ENCODE measurements at places on chromosomes 12 and 14.

DNA sequence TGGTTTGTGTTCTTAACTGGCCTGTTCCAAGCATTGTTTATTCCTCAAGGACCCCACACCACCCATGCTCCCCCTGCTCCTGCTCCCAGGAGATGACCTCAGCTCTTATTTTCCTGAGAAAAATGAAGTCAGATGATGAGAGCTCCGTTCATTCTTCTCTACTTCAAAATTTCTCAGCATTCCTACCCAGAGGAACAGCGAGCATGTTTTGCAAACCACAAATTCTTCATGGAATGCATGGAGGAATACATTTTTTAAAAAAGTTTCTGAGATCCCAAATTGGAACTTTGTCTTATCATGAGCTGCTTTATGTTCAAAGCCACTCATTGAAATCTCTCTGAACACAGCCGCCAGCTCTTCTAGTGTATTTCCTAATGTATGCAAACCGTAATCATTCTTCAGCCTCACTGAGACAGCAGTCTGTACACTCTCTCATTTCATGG is 44.9 kb downstream of the SYNE2 start:
- DNase-seq, result peak; percentile 79

DNA sequence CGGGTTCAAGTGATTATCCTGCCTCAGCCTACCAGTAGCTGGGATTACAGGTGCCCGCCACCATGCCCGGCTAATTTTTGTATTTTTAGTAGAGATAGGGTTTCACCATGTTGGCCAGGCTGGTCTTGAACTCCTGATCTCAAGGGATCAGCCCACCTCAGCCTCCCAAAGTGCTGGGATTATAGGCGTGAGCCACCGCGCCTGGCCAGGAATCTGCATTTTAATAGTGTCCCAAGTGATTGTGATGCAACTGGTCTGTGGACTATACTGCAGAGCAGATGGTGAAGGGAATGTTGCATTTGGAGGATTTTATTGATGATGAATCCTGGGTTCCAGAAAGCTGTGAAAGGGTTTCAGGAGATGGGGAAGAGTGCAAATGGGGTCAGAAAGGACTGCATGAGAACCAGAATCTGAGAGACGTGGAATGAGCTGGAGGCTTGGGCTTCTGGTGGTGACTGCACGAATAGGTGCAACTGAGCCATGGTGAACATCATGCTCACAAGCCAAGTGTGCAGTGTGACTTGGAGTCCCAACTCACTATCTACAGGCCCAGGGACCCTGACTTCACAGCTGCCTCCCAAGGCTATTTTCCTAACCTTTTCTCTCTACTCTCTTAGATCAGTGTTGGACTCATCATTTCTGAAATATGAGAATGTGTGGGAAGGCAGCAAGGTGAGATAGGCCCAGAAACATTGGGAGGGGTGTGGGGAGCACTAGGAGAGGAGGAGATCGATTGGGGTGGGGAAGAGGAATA is 4.5 kb downstream of the RPS26 start:
- DNase-seq, result no peak

DNA sequence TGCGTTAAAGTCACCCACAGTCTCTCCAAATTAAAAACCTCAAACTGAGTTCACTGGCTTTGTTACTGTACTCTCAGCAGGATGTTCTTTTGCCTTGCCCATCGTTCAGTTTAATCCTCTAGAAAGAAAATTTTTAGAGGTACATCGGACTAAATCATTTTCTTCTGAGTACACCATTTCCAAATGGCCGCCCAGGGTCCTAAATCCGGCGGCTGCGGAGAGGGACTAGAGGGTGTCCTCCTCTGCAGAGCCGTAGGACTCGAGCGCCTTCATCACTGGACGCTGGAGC is 1.4 kb downstream of the LIN7A start:
- DNase-seq, result peak; percentile 72

DNA sequence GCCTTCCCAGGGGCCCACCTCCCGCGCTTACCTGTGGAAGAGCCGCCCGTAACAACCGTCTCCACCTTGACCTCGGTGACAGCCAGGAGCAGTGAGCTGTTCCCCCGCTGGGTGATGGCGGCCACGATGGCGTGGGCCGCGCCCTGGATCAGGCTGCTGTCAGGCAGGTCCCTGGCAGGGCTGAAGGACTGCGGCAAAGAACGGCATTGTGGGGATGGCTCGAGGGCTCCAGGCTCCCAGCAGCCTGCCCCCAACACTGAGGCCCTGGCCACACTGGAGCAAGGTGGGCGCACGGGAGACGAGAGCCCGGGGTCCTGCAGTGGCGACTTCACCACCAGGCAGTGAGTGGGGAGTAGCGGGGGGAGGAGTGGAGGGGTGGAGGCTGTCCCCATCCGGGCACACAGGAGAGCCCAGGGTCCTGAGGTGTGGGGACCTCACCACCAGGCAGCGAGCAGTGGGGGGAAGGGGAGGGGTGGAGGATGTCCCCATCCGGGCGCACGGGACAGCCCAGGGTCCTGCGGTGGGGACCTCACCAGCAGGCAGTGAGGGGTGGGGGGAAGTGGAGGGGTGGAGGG is 25.0 kb downstream of the JAG2 start:
- DNase-seq, result no peak

DNA sequence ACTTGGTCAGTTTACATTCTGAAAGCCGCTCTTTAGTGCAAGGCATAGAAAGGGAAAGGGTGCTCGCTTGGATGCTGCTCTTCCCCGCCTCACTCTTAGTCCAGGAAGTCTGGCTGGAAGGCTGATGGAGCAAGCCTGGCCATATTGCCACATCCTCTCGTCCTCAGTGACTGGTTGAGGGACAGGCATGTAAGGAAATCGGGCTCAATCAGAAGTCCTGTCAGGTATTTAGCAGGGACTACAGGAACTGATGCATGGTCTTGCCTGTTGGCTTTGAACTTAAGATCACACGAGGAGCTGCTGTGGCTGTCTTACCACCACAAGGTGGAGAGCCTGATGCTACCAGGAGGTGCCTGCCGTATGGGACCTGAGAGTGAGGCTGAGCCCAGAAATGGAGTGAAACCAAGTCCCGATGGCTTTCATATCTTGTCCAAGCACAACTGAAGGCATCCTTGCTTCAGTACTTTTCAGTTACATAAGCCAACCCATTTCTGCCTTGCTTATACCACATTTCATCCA is 10.7 kb upstream of the C12orf75 start:
- no peak for DNase-seq

DNA sequence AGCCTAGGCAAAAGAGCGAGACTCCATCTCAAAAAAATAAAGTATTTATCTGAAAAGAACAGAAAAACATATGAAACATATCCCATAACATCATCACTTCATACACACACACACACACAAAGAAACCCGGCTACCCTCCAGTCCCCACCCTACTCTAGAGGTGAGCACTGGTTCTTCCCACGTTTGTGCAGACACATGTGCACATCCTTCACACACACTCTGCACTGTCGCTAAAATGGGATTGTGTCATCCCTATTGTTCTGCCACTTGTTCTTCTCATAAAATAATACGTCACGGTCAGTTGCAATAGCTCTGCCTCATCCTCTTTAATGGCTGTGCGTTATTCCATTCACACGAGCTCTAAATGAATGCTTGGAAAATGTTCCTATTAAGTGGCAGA is 85.9 kb upstream of the ANO2 start:
- no peak for DNase-seq

DNA sequence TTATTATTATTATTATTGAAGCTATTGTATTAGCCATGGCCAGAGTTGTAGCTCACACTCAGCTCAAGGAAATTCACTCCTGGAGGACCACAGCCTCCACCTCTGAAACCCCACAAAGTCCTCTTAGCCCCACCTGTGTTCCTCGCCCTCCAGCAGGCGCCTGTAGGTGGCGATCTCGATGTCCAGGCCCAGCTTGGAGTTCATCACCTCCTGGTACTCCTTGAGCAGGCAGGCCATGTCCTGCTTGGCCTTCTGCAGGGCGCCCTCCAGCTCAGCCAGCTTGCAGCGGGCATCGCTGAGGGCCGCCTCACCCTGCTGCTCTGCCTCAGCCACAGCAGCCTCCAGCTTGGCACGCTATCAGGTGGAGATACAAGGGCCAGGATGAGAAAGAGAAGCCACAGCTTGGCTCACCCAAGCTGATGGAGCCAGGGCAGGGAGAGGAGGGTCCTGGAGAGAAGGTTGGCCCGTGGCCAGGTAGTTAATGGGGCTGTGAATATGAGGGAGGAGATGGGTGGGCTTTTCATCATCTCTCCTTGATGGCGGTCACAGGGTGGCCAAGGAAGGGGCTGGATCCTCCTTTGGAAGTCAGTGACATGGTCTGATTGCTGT is 5.1 kb downstream of the KRT85 start:
- DNase-seq, result no peak

GRCh38 chr14:69151458-69152180 is 1.3 kb downstream of the DCAF5 start:
- peak; percentile 82 for DNase-seq

DNA sequence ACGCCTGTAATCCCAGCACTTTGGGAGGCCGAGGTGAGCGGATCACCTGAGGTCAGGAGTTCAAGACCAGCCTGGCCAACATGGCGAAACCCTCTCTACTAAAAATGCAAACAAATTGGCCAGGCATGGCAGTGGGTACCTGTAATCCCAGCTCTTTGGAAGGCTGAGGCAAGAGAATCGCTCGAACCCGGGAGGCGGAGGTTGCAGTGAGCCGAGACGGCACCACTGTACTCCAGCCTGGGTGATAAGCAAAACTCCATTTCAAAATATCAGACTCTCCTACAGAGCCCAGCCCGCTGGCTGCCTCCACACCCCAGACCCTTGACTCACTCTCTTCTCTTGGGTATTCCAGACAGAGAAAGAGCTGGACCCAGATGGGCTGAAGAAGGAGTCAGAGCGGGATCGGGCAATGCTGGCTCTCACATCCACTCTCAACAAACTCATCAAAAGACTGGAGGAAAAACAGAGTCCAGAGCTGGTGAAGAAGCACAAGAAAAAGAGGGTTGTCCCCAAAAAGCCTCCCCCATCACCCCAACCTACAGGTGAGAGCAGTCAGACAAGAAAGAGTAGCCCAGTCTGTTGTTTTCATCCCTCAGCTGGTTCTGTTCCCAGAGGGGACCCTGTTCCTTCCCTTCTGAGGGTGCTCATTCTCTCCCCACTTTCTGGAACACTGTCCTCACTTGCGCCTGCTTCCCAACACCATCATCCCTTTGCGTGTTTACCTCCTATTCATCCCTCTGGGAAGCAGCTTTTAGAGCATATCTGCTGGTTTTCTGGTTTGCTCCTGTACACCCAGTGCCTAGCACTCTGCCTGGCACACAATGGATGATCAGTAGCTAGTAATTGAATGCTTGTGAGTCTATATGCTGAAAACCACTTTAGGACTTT is 19.7 kb downstream of the AGAP2 start:
- no peak for DNase-seq

GRCh38 chr12:66640691-66641460 is 38.0 kb downstream of the GRIP1 start:
- no peak for DNase-seq

DNA sequence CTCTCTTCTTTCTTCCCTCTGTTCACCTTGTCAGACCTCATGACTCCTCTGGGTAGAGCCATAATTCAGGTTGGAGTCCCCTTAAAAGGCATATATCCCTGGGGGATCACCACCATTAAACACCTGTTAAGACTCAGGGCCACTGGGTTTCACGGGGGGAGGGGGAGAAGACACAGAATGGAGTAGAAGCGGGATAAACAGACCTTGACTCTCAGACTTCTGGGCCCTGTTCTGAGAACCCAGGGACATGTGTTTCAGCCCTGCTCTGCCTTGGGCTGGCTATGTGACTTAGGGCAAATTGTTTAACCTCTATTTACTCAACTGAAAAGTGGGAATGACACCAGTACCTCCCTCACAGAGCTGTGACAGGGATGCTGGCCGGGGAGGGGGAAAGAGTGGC is 4.6 kb downstream of the CDH24 start:
- no peak for DNase-seq

DNA sequence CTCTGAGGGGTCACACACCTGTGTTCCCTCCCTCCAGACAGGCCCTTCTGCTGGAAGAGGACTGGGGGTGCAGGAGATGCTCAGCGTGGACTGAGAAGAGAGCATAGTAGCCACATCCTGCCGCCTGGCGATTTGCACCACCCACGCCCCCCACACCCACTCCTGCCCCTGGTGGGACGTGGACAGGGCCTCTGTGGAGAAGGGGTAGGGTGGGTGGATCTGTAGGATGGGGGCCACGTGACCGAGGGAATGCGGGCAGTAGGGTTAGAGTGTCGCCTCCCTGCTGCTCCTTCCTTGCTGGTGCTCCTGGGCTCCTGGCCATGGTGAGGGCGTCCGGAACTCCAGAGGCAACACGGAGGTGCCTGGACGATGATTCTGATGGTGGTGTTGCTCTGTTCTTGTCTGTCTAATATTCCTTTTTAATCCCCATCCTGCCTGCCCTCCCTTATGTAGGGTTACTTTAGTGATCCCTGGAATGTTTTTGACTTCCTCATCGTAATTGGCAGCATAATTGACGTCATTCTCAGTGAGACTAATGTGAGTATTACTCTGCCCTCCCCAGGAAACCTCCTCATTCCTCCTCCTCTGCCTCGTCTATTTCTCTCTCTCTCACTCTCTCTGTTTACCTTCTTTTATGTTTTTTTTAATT is 161.5 kb upstream of the FKBP4 start:
- no peak for DNase-seq

All from adipocyte (in vitro differentiated cells).